ENCODE measurements at places on chromosomes 1 and 21.

GRCh38 chr1:172882385-172882784 lies 168.4 kb downstream of the TNFSF18 start:
- no peak overlapping the region for H3K27ac ChIP-seq
- DNase-seq: no peak
- no peaks in the 10 kb centered on the region for H3K27me3 ChIP-seq

- no peak overlapping the region for H3K27ac ChIP-seq
- H3K4me3 ChIP-seq: no peak overlapping the region
- no peaks in the 10 kb centered on the region for H3K36me3 ChIP-seq
- DNase-seq: no peak
- H3K4me1 ChIP-seq: no peaks in the 10 kb centered on the region
These were observed 6.7 kb upstream of the DISP3 start for GRCh38 chr1:11472284-11472683.

- H3K27ac ChIP-seq: no peak overlapping the region
- no peak for DNase-seq
- no peaks in the 10 kb centered on the region for H3K27me3 ChIP-seq
- no peak overlapping the region for H3K4me3 ChIP-seq
- no peaks in the 10 kb centered on the region for H3K36me3 ChIP-seq
- H3K4me1 ChIP-seq: no peaks in the 10 kb centered on the region
These were observed 277.9 kb downstream of the LRRC7 start for GRCh38 chr1:69845655-69846054.

DNA sequence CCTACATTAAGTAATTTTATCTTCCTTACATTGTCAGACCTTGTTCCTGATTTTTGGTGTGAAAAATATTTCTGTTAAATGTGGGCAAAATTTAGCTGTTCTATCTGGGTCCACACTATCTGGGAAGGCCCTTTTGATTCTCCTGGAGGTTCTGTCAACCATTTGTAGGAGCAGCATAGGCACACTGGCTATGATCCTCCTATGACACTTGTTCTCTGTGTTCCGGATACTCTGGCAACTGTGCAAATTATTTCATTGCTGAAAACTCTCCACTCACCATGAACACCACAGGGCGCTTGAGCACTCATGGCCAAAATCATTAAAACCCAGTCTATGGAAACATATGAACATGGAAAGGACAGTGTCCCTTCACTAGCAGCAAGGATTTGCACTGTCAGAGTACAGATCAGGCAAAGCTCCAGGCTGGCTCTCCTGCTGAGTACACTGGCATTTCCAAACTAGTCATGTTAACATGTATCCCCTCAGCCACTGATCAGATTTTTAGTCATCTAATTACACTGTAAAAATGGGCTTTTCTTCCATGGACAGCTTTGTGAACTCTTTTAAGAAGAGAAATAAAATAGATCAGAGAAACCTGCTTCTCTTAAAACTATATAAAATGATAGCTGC lies 43.9 kb upstream of the SGIP1 start:
- H3K4me3 ChIP-seq: no peak overlapping the region
- H3K27me3 ChIP-seq: no peaks in the 10 kb centered on the region
- no peaks in the 10 kb centered on the region for H3K36me3 ChIP-seq
- no peaks in the 10 kb centered on the region for H3K4me1 ChIP-seq

- no peak overlapping the region for H3K4me3 ChIP-seq
- no peaks in the 10 kb centered on the region for H3K36me3 ChIP-seq
- no peak for DNase-seq
- peaks cover 10% of the 10 kb centered on the region for H3K4me1 ChIP-seq
- no peak overlapping the region for H3K27ac ChIP-seq
These were observed 23.6 kb upstream of the WASF2 start for GRCh38 chr1:27513528-27513927.
